ENCODE measurements at places on chromosomes 5 and 9. TPM values are rescaled to one million over a fixed set of nuclear protein-coding genes. Genes with fewer than 3 reads are reported as not detected.

GAS1 gene
- total RNA-seq = 0.65 TPM

GRCh38 chr5:116699332-116699731 lies 124.7 kb upstream of the SEMA6A start:
- no peak for DNase-seq

PCDHA4 gene
- 9.6 TPM for total RNA-seq

- no peak for DNase-seq
These were observed 586.4 kb downstream of the ACTL7B start for GRCh38 chr9:108269371-108269770.

CNTFR gene
- not detected for total RNA-seq

IL4 gene
- not detected for total RNA-seq

- DNase-seq = peak; percentile 84
These were observed 5.1 kb downstream of the BHMT2 start for GRCh38 chr5:79074641-79075040.

FAM151B gene
- total RNA-seq = 0.69 TPM

- no peak for DNase-seq
These were observed 284.7 kb upstream of the TMEM161B start for GRCh38 chr5:88553136-88553875.
